ENCODE measurements at places on chromosomes 13 and 19.
A peak's percentile ranks its signal among the peaks of the same experiment; 100 is the strongest.

DNA sequence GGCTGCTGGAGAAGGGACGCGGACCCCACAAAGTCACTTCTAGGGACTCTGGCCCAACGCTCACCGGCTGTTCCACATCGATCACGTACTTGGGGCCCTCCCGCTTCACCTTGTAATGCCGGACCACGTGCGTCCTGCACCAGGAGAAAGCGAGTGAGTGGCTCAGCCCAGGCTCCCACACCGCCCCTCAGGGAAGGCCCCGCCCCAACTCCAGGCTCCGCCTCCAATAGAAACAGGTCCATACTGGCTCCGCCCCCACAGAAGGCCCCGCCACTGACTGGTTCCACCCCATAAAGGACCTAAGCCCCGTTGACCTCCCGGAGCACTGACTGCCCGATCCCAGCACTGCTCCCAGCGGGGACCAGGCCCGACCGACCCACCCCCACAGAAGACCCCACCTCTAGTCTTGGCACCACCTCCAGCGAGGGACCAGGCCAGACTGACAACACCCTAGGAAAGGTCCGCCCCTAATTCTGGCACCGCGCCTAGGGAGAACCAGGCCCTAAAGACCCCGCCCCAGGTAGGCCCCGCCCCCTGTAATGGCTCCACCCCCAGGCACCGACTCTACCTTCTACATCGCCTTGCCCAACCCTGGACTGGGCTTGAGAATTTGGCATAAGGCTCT is 11.3 kb downstream of the STAP2 start:
- DNase-seq: no peak

DNA sequence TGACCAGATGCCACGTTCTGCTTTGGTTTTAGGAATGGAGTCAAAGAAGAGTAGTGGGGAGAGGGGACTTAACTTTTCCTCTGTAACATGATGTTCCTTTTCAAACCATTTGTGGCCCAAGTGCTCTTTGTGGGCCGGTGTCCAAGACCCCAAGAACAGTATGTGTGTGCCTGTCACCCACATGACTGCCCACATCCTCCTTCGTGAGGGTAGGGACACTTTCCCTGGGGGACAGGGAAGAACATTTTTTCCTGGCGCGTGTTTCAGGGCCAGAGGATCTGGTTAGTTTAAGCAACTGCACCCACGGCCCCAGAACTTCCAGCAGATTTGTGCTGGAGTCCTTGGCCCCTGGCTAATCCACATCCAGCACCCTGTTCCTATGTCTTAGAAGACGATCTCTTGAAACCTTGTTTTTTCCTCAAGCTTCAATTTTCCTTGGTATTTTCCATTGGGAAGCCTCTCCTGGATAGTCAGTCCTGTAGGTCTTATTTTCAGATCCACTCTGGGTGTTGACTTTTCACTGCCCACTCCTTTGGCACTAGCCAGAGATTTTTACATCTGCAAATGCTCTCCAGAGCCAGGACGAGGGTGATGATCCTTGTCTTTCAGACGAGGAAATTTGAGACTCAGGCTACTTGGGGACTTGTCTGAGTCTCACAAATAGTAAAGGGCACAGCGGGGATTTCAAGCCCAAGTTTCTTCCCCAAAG is 10.8 kb upstream of the CCDC97 start:
- no peak for DNase-seq

- no peak for DNase-seq
These were observed 42.5 kb downstream of the TNFRSF19 start for GRCh38 chr13:23612731-23613130.

DNA sequence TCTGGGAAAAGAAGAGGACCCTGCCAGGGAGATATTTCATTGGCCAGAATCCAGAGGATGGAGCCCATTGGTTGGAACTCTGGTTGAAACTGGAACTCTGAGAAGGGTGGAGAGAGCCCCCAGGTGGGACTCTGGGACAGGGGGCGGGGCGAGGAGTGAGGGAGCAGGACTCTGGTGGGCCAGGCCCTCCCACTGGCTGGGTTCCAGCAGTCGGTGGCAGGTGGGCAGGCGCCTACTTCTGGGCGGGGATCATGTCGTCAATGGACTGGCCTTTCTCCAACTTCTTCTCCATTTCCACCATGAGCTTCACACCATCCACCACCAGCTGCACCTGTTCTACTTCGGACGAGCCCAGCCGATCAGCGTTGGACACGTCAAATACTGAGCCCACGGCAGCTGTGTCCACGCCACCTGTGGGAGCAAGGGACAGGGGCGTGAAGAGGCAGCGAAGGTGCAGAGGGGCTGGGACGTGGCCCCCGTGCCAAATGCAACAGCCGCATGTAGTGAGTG is 16.1 kb downstream of the CKM start:
- no peak for DNase-seq

DNA sequence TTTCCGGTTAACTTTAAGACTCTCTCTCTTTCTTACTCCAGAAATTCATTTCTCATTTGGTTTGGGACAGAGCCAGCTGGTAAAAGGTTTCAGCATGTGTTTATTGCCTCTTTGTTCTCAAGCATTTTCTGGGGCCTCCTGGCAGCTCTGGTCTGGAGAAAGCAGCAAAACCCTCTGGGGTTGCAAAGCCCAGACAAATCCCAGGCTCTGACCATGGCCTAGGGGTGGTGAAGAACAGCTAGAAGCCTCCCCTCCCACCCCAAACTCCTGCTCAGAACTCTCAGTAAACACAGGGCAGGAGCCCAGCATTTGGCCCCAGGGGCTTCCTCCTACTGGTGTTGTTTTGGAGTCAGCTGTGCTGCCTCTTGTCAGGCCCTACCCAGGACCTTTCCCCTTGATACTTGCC is 124.2 kb upstream of the SERP2 start:
- no peak for DNase-seq

GRCh38 chr13:57933606-57934005 is 302.1 kb downstream of the PCDH17 start:
- DNase-seq: no peak

DNA sequence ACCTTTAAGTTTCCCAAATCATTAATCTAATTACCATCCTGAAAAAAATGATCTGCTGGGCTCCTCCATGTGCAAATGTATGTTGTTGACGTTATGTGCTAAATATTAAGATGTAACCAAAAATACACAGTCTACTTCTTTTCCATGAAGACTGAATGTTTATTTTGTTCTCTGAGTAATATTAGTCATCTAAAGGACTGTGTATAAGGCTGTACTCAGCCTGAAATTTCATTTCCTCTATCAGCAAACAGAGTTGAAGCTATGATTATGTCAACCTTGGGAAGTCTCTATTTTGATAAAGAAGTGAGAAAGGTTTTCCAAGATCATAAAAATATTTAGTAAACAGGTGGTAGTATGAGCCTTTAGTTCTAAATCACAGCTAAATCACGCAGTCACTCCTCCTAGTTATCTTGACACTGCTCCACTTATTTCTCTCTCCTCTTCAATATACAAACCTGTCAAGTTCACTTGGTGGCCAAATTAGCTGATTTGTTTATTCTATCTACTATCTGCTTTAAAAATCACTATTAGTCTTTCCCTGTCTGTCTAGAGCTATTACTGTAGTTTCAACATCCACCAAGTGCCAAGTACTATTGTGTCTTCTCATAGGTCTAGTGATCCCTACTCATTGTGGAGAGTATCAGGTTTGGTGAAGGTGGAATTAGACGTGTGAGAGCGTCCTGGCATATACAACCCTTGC is 211.7 kb upstream of the STARD13 start:
- DNase-seq: no peak

DNA sequence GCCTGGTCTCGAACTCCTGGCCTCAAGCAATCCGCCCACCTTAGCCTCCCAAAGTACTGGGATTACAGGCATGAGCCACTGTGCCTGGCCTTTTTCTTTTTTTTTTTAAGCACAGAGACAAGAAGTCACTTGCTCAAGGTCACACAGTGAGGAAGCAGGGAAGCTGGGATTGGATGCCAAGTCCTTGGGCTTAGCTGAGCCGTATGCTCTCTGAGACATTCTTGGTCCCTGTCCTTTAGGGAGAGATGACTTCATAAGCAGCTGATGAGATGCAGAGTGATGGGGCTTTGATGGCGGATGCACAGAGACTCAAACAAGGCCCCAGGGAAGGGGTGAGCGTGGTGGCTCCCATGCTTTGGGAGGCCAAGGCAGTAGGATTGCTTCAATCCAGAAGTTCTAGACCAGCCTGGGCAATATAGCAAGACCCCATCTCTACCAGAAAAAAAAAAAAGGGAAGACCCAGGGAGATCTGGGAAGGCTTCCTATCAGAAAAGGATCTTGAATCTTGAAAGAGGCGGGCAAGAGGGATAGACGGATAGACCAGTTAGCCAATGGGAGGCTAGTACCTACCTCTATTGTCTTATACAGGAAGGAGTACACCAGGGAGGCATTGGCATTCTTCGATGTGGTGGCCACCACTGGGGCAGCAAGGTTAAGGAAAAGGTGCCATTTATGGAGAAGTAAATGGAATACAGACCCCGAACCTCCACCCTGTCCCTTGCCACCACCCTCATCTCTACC is 3.9 kb downstream of the AP1M2 start:
- no peak for DNase-seq

GRCh38 chr13:112347986-112348385 is 28.2 kb upstream of the SPACA7 start:
- DNase-seq: no peak

- DNase-seq: peak; percentile 1
These were observed 4.5 kb downstream of the TPRX2 start for GRCh38 chr19:47863514-47863936.

DNA sequence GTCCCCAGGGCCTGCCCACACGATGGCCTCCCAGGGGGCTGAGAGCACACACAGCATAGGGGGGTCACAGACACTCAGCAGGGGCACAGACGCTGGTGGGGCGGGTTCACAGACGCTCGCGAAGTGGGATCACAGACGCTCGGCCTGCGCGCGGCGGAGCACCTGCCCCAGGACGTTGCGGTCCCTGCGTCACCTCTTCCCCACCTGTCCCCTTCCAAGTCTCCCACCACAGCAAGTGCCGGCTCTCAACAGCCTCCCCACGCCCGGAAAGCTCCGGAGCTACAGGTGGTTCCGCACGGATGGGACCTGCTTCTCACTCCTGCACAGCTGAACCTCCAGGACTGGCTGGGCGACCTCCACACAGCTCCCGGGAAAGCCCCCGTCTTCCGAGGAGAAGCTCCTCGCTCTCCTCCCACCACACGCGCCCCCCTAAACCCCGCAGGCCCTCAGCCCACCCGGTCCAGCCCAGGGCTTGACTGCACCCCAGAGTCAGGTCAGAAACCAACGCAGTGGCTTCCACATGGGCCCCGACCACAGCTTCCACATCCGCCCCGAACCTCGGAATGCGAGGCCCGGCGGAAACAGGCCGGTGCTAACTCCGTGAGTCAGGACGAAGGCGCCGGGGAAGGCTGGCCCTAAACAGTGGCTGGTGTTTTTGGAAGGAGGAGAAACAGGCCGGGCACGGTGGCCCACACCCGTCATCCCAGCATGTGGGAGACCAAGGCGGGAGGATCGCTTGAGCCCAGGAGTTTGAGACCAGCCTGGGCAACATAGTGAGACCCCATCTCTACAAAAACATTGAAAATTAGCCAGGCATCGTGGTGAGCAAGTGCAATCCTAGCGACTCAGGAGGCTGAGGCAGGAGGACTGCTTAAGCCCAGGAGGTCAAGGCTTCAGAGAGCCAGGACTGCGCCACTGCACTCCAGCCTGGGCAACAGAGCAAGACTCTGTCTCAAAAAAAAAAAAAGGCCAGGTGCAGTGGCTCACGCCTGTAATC is 16.5 kb downstream of the BTBD2 start:
- no peak for DNase-seq

DNA sequence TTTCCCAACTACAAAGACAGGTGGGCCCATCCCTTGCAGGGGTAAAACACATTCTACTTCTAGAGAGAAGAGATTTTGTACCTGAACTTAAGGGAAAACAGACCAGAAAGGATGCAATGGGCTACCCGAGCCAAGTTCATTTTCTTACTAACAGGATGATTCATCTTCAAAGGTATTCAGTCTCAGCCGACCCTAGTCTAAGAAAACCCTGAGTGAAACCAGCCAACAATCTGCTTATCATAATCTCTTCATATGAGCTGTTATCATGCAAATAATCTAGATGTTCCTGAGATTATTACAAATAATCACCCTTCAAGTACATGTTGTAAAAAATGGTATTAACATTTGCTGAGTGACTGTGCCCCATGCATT is 15.6 kb downstream of the PABPC3 start:
- DNase-seq: no peak

All from NCI-H1417 treated with DMSO at 0.1 percent for 48 hours (cell line).